ENCODE measurements at places on chromosomes 7 and 10.

GRCh38 chr7:118252087-118252486 lies 27.6 kb downstream of the ANKRD7 start:
- DNase-seq: no peak

GRCh38 chr10:52322936-52323335 lies 8.9 kb downstream of the DKK1 start:
- DNase-seq: no peak

DNA sequence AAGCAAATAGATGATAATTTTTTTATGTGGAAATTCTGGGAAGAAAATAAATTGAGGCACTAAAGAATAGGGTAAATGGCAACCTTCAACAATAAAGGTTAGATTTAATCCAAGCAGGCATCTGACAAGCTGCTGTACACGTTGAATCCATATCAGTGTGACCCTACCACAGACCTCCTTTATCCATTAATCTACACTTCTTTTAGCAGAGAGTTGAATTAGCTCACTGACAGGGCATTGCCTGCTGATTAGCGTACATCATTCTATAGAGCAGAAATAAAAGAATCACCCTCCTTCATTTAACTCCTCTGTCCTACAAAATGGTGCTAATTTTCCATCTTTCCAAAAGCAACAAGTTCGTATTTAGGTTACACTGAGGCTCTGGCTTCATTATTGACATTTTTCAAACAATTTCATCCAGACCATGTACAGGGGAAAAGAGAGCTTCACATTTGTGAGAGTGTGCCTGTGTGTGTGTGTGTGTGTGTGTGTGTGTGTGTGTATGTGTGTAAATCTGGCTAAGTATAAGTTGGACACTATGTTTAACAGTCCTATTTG lies 356.0 kb downstream of the TFEC start:
- DNase-seq: no peak

DNA sequence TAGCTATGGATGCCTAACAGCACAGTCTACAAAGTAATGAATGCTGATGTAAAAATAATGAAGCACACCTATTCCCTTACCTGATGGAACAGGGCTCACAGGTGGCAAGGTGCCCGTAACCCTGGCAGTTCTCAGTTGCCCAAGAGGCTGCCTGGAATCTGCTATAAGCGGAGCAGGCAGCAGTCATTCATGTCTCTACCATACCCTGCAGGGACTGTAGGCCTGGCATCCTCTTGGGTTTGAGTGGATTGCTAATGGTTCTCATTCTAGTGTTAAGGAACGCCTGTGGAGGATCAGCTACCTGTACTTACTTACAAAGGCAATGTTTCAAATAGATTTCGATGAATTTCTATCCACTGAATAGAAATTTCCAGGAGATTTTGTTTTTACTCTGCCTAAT lies 38.4 kb downstream of the BAIAP2L1 start:
- no peak for DNase-seq

DNA sequence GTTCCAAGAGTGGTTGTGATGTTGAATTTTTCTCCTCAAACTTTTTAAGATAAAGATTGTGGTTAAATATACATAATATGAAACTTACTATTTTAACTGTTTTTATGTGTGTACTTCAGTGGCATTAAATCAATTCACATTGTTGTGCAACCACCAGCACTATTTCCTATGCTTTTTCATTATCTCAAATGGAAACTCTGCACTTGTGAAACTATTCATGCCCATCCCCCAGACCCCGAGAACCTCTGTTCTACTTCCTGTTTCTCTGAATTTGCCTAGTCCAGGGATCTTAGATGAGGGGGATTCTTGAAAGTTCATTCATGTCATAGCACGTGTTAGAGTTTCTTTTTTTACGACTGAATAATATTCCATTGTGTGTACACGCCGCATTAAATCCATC lies 67.0 kb downstream of the WDR37 start:
- DNase-seq: no peak

DNA sequence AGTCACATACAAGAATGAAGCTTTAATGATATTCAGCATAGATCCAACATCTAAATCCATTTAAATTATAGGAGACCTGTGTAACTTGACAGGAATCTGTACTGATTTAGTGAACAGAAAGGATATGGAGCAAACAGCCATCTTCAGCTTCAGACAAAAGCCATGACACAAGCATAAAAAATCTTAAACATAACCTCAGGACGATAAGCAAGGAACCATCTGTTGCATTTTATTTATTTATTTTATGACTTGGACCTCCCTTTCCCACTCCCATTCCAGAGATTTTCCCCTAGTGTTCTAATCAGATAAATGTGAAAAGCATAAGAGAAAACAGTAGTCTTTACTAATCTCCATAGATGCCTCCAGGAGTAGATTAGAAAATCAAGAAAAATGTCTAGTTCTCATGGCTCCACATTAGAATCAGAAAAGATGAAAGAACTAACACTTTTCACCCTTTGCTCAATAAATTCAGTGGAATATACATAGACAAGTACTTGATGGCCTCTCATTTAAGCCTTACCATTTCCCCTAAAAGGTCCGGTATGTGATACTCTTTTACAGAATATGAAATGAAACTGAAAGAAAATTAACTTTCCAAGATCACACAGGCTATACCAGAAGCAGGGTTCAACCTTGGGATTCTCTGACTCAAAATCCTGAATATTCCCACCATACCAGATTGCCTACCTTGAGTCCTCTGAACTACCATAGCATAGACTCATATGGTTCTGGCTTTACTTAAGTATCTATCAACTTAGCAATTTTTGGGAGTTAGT lies 15.2 kb downstream of the CACNA2D1 start:
- no peak for DNase-seq

GRCh38 chr7:139735466-139735865 lies 42.3 kb downstream of the HIPK2 start:
- DNase-seq: no peak

DNA sequence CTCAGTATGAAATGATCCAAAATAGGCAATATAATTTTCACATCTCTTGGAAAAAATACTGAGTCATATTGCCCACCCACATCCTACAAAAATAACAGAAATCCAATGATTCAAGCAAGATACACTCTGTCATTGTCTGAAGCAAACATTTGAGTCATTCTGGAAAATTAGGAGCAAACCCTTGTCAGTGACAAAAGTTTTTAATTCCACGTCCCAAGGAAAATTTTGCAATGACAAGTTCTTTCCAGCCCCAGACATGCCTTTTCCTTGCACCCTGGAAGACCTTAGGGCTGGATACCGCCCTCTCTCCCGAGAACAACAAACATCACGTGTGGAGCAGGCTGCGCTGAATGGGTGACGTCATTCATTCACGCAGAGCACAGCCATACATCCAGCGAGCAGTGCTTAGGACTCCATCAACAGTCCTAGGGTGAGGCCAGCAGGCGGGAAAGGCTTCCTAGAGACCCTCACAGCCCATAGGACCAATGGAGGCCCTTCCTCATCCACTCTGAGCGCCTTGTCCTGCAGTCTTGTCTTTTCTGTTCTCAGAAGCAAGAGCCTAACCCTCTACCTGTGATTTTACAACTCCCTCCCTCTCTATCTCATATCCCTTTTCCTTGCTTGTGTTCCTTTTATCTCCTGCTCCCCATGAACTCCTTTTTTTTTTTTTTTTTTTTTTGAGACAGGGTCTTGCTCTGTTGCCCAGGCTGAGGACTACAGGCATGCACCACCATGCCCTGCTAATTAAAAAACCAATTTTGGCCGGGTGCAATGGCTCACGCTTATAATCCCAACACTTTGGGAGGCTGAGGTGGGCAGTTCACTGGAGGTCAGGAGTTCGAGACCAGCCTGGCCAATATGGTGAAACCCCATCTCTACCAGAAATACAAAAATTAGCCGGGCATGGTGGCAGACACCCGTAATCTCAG lies 23.5 kb upstream of the KDM7A start:
- DNase-seq: no peak

- DNase-seq: no peak
These were observed 19.4 kb downstream of the COPG2 start for GRCh38 chr7:130649004-130649790.

- no peak for DNase-seq
These were observed 23.1 kb downstream of the GBF1 start for GRCh38 chr10:102268375-102268888.

DNA sequence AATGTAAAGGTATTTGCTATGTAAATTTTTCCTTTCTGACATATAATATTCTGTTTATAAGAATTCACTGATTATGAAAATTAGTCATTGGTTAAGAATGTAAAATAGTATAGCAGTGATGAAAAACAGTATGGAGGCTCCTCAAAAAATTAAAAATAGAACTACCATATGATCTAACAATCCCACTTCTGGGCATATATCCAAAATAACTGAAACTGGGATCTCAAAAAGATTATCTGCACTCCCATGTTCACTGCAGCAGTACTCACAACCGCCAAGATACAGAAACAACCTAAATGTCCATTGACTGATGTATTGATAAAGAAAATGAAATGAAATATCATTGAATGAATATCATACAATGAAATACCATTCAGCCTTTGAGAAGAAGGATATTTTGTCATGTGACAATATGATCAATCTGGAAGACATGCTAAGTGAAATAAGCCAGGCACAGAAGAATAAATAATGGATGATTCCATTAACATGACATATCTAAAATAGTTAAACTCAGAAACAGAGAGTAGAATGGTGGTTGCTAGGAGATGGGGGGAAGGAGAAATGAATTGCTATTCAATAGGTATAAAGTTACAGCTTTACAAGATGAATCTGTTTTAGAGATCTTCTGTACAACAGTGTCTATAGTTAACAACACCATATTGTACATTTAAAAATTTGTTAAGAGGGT lies 14.0 kb downstream of the C10orf88 start:
- peak; percentile 9 for DNase-seq

DNA sequence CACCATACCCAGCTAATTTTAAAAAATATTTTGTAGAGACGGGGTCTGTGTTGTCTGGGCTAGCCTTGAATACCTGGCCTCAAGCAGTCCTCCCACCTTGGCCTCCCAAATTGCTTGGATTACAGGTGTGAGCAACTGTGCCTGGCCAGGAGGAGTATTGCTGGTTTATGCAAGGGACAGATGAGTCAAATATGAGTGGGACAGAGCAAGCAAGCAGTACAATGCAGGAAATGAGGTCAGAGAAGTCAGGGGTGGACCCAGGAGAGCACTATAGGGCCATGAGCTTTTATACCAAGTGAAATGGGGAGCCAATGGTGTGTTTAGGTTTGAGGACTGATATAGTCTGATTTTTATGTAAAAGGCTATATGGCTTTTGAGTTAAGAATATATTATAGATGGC lies 6.3 kb downstream of the TSPAN13 start:
- no peak for DNase-seq

- no peak for DNase-seq
These were observed 113.5 kb upstream of the C10orf90 start for GRCh38 chr10:126783806-126784557.

DNA sequence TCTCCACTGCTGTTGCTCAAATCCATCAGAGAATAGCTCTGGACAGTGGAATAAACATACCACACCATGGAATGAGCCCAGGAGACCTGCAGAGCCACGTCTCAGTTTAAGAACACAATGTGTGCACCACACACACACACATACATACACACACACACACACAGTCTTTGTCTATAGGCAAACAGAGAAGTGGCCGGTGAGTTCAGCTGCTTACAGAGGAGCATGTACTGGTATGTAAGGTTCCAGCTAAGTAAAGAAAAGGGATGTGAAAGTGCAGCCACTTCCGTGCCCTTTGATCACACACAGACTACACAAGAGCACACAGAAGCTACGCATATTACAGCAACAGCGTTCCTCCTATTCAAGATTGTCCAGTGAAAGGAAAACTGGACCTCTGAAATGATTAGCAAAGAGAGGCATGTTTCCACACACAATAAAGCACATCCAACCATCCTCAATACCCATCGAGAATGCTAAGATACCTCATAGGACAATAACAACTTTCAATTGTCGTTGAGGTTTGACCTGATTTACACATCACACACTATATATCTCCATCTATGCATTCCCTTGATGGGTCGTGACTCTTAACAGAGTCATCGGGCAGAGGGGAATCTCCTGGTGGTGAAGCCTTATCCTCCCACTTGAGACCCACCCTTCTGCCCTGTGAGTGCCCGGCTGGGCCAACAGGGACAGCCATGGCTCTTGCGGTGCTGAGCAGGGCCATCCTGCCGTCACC lies 23.6 kb downstream of the SLC35B4 start:
- no peak for DNase-seq

DNA sequence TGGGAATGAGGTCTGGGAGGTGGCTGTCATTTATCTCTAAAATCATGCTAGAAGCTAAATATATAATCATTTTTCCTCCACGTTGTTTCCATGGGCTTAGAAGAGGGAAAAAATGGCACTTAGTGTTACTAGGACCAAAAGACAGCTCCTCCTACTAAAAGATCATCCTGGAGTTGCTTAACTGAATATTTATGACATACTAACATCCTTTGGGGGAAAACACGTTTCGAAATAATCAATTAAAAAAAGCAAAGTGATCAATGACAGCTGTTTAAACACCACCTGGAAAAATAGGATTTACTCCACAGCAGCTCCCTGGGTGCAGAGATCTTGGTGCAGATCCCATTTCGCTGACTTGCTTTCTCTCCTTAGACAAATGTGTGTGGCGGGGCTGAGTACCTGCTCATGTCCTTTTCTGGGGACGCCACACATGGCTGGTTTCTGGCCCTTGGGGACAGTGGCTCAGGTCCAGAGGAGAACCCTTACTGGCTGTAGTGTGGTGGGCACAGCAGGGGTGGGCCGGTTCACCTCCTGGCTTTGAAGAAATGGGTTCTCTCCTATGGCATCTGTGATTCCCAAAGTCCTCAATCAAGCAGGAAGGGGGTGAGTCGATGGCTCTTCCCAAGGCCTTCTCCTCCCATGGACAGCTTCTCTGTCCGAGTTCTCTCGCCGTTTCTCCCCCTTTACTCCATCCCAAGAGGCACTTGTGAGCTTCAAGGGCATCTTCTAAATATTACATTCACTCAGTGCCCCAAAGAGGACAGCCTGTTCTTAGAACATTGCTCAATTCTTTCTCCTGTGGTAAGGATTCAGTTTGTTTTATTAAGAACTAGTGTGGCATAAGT lies 156.4 kb upstream of the KLF14 start:
- DNase-seq: no peak

- DNase-seq: no peak
These were observed 19.1 kb downstream of the DNAJB6 start for GRCh38 chr7:157355784-157356511.

GRCh38 chr7:36054637-36055036 lies 98.4 kb upstream of the EEPD1 start:
- DNase-seq: no peak

- no peak for DNase-seq
These were observed 22.7 kb downstream of the GET4 start for GRCh38 chr7:898855-899681.

- DNase-seq: peak; percentile 78
These were observed at the start of gene RUFY2 for GRCh38 chr10:68406815-68407548. RUFY2 (minus strand) TSS chr10:68407277; CDS start chr10:68407189, 88 bp downstream.

GRCh38 chr10:49362596-49363260 lies 33.2 kb downstream of the DRGX start:
- no peak for DNase-seq

DNA sequence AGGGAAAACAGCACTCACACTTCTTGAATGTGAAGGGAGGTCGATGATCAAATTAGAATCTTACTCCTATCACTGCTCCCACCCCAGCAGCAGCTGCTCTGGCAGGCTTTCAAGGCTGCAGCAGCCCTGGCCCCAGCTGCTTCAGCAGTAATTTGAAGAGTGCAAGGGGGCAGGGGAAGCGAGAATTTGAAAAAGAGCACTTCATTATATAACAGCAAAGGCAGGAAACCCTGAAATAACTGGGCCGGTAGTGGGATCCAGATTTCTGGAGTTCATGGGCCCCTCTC lies 44.9 kb downstream of the MYPN start:
- DNase-seq: no peak
